NCI-H1694 (cell line): ENCODE measurements at places on chromosomes 2 and 18.

DNA sequence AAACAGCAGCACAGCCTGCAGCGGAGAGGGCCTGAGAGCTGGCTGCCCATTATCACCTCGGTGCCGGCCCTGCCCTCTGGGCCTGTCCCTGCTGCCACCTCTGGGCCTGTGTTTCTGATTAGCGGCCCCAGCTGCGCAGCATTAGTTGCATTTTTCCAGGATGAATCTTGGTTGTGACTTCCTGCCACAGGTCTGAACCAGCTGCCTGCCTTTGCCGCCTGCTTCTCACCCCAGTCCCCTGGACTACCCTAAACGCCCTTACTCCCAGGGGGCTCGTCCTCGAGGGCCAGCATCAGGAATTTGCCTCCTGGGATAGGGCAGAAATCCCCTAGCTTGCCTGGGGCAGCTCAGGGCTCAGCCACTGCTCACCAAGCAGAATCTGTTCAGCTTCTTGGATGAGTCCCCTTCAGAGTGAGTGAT is 342.8 kb downstream of the DYSF start:
- no peak for DNase-seq

DNA sequence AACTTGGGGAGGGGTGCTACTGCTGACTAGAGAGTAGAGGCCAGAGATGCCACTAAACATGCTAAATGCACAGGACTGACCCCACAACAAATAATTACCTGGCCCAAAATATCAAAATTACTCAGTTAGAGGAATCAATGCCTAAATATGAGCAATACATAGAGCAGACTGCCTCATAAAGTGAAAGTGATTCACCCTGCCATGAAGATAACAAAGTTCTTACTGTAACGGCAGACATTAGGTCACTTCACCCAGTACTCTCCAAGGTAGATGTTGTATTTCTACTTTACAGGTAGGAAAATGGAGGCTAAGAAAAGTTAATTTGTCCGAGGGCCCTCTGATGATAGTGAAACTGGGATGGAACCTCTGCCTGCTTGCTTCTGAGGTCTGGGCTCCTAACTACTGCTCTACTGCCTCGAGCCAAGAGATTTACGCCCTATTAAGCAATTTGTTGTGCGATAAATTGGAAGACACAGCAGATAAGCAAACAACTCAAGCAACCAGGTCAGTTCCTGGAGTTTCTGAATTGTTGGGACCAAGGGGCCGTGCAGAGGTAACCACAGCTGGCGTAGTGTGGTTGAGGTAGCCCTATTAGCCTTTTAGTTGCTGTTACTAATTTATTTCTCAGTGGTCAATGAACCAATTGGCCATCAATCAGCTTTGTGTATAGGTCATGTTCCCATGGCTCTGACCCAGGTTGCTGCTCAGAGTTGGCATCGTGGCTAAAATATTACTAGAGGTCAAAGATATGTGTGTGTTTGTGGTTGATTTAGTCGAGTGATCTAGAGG is 4.8 kb downstream of the DHRS9 start:
- DNase-seq, result no peak

DNA sequence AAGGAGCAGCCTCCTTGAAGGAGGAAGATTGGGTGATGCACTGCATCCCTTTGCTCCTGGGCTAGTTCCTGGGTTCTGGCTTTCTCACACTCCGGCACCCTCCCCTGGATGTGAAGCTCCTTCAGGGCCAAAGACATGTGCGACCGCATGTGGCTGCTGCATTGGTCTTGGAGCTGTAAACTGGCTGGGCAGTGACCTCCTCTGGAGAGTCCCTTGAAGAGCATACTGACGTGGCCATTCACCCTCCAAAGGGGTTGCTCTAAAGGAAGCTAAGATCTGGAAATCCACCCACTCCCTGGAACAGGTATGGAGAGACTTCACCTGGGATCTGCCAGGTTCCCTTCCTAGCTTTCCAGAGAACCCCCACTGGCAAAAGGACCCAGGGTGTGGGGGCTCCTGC is 62.1 kb downstream of the TMEM17 start:
- no peak for DNase-seq

- peak; percentile 29 for DNase-seq
Measured at GRCh38 chr2:199019898-199020507, 437.7 kb downstream of the SATB2 start.

DNA sequence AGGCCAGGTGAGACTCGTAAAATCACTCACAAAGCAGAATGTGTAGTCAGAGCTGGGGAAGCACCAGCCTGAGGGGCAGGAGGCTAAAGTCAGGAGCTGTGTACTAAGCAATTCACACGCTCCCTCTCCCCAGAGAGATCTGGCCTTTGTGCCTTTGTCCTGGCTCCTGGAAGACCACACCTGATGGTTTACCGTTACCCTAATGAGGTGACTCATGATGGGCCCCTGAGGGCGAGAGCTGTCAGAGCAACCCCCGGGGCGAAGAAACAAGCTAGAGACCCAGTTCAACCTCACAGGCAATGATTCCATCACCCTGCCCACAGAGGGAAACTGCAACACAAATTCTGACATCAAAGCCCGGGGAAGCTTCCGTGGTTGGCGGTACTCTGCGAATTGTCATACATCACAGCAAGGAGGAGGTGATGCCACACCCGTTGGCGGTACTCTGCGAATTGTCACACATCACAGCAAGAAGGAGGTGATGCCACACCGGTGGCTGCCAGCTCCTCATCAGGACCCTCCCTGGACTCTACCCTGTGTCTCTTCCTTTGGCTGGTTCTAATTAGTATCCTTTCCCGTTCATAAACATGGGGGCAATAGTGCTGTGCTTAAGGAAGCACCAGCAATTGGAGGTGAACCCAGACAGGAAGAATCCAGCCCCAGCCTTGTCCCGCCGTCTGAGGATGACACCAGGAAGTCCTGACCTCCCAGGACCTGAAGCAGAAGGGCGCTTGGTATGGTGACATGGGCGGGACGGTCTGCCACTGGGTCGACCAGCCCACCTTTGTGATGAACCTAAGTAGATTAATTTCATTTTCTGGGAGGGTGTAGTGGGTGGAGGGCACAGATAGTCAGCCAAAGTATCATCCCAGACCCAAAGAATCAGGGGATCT is 30.5 kb downstream of the B3GNT7 start:
- DNase-seq, result no peak

GRCh38 chr2:197575987-197576386 is 60.1 kb downstream of the MOB4 start:
- no peak for DNase-seq

GRCh38 chr2:161905389-161906046 is 168.5 kb downstream of the DPP4 start:
- DNase-seq, result no peak

DNA sequence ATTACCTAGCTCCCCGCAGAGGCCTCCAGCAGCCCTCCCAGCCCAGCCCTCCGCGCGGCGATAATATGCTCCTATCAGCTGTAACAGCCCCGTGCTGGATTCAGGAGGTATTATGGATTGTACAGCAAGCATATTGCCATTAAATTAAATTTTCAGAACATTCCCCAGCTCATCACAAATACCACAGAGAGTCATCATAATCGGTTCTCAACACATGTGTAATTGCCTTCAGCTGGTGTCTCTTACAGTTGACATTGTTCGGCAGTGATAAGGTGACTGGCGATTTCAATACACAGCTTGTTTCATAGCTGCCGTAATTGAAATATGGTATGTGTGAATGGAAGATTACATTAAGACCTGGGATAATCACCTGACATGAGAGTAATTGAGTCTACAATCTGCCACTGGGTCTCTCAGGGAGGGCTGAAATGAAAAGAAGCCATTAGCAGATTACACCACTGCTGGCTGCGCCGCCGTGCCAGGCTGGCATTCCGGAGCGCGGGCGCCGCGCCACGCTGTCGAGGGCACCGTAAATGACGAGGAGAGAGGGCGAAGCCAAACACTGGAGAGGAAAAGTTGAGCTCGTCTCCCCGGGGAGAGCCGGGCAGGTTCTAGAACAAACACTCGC is 549.4 kb upstream of the SALL3 start:
- peak; percentile 27 for DNase-seq

DNA sequence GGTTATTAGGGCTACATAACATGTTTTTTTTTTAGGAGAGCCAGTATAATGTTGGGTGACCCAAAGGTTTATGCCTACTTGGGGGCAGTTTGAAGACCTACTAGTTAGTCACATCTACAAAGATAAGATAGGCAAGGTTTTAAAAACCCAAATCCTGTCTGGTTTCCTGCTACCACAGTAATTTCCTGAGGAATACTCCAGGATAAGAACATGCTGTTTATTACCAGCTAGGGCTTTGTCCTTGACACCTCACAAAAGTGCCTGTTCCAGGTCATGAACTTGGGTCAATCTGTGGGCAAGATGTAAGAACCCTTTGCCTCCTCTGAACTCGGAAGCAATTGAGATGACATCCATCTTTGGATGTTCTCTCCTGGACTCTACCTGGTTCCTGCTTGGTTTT is 38.2 kb downstream of the CDC42EP3 start:
- no peak for DNase-seq

GRCh38 chr18:78770139-78770822 is 209.3 kb upstream of the SALL3 start:
- DNase-seq, result no peak

DNA sequence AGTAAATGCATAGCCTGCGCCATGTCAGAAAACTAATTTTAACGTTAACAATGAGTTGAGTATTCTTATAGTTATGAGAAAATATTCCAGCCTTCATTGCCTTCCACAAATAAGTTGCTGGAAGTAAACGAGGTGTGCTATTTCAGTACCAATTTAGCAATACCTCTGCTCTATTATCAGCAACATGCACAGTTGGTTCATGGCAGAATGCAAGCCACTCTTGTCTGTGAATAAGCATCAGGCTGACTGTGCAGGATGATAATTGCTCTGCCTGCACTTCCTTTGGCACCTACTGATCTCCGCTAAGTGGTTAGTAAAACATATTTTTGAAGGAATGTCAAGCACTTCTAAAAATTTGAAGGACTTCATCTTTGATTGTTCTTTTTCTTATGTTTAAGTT is 261.9 kb upstream of the SIX3 start:
- DNase-seq, result no peak
